Activated CD8-positive, alpha-beta memory T cell treated with anti-CD3 and anti-CD28 coated beads for 48 hours (primary cell): ENCODE measurements at places on chromosomes 3 and 15.

DNA sequence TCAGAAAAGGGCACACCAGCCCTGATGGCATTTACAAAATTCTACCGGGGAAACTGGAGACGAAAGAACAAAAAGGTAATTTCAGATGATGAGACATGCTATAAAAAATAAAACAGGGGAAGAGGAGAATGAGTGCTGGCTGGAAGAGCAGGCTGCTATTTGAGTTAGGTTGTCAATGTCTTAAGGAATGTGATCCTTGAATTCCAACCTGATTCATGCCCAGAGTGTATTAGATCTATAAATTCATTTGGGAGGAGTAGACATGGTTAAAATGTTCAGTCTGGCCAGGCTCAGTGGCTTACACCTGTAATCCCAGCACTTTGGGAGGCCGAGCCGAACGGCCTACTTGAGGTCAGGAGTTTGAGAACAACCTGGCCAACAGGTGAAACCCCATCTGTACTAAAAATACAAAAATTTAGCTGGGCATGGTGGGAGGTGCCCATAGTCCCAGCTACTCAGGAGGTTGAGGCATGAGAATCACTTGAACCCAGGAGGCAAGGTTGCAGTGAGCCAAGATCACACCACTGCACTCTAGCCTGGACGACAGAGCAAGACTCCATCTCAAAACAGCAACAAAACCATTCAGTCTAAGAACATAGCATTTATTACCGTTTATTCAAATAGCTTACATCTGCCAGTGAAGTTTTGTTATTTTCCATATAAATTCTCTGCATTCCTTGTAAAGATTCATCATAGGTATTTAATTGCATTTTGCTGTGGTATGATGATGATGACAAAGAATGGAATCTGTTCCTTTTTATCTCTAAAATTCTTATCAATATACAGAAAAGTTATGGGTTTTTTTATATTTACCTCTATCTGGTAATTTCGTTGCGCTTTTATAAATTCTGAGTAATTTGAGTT is 126.7 kb upstream of the NR2E3 start:
- DNase-seq, result no peak

DNA sequence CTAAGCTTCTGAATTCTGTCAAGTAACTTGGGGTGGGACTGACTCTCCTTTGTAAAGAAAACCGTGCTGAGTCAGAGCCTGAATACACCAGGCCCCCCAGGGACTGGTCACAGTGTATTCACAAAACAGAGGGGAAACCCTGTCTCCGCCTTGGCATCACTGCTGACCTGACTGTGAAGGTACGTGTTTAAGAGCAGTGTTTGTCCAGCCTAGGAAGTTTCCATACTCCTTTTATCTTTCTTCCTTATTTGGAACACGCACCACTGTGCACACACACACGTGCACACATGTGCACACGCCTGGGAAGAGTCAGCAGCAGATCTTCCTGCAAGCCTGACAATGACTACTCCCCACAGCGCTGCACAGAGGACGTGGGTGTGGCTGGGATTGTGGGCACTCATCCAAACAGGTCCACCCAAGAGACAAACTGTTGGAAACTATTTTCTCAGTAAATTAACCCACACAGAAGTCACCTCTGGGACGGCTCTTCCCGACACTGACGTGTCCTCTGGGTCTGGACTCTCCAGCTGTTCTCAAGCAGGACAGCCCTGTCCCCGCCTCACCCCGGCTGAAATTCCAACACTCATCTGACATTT is 87.7 kb downstream of the ATP10A start:
- DNase-seq, result no peak

DNA sequence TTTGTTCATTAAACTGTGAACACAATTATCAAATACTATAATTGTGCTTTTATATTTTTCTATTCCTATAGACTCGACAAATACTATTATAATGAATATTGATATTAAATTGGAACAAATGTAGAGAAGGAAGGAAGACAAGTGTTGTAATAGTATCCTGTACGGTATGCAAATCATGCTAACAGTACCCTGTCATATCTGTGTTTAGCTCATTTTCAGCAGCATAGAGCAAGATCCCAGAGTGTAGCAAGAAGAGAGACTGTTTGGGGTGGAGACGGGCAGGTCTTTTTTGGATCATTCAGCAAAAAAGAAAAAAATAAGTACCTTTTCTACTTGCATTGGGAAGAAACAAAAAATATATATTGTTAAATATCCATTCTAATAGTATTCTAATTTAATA is 224.1 kb downstream of the TPRG1 start:
- no peak for DNase-seq

- no peak for DNase-seq
Observed at GRCh38 chr15:29690765-29691475, 131.3 kb downstream of the TJP1 start.

- no peak for DNase-seq
Observed at GRCh38 chr15:81575436-81576123, 201.6 kb upstream of the TMC3 start.

- no peak for DNase-seq
Observed at GRCh38 chr15:90001062-90001682, at the start of gene ZNF710. TSS of gene ZNF710 (plus strand) at chr15:90001324. CDS start at chr15:90067138, 65,814 bp downstream.

GRCh38 chr3:17054982-17055343 is 170.2 kb downstream of the PLCL2 start:
- DNase-seq, result no peak

GRCh38 chr15:66461917-66462316 is 35.6 kb downstream of the SNAPC5 start:
- DNase-seq, result no peak

DNA sequence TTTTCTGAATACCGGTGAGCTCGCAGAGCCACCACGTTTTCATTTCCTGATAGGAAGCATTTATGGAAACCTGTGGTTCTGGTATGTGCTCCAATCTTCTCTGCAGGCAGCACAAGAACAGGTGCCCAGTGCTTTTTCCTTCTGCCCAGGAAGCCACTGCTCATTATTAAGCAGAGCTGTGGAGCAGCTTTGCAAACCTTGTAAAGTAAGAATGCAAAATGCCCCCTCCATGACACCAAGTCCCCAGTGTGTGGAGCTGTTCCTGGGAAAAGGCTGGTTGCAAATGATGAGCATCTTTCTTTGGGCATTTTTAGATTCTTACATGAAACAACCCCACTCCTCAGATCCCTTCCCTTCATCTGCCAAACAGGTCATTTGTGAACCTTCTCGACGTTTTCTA is 65.7 kb upstream of the MRPL3 start:
- DNase-seq, result no peak

DNA sequence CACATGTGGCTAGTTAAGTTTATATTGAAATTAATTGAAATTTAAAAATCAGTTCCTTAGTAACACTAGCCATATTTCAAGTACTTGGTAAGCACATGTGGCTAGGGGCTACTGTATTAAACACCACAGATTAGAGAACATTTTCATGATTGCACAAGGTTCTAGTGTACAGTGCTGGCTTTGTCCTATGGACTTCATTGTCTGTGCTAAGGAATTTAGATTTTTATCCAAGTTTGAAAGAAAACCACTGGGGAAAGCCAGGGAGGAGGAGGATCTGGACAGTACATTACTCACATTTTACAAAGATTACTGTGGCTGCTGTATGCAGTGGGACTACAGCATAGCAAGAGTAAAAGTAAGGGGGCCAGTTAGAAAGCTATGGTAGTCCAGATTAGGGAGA is 13.9 kb downstream of the STAC start:
- DNase-seq, result no peak

GRCh38 chr3:54445630-54446029 is 323.3 kb downstream of the CACNA2D3 start:
- no peak for DNase-seq

DNA sequence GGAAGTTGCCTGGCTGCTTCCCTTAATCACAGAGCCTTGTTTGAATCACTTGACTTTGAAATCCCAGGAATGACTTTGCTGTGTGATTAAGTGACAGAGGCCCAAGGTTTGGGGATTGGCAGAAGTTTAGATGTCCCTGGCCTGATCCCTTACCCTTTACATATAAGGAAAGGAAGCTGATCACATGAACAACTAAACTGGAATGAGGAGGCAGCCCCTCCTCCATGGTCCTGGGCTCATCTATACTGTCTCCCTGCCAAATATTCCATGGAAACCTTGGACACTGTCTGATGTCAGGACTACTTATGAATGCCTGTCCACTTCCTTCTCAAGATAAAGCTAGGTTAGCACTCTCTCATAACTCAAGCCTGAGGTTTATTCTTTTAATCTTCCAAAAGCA is 181.3 kb upstream of the CTDSPL start:
- no peak for DNase-seq

- DNase-seq, result no peak
Observed at GRCh38 chr3:121835465-121835801, 424 bp downstream of the EAF2 start.

DNA sequence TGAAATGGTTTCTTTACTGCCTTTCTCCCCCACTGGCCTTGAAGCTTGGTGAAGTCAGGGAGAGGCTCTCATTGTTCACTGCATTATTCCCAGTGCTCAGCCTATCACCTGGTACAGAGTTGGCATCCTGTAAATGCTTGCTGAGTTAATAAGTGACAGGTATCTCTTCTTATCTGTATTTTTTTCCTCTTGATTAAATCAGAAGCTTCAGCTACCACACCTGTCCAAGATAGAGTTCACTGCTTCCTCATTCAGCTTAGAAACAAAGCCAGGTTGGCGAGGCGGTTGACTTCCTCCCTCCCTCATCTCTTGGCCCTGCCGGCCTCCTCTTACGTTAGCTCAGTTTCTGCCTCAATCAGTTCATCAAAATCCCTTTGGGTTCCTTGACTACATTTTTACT is 142.8 kb downstream of the LIPC start:
- DNase-seq, result no peak

GRCh38 chr3:43022121-43022520 is 43.0 kb downstream of the GASK1A start:
- DNase-seq, result no peak

DNA sequence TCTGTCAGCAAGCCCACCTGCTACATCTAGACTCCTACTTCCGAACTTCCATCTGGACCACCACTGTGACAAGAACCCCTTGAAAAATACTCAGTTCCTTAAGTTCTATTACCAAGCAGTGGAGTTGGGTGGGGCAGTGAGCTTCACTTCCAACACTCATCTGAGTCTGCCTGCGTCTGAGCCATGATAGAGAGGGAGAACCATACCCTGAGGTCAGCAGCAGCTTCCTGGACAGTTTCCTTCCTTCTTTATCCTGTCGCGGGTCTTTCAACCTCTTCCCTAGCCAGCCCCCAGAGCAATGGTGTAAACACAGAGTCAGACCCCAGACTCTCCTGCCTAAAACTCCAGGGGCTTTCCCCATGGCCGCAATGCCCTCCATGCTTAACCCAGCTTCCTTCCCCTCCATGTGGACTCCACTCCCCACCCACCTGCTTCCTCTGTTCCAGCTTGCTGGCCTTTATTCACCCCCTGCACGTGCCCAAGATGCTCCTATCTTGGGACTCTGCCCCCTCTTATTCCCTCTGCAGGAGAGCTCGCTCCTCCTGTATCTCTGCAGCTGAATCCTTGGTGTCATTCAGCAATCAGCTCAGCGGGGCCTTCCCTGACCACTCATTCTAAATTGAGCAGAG is 211.2 kb downstream of the SHQ1 start:
- no peak for DNase-seq

- DNase-seq, result no peak
Observed at GRCh38 chr3:43865887-43866528, 175.3 kb downstream of the ABHD5 start.

- no peak for DNase-seq
Observed at GRCh38 chr3:46664188-46664970, 29.1 kb downstream of the ALS2CL start.

DNA sequence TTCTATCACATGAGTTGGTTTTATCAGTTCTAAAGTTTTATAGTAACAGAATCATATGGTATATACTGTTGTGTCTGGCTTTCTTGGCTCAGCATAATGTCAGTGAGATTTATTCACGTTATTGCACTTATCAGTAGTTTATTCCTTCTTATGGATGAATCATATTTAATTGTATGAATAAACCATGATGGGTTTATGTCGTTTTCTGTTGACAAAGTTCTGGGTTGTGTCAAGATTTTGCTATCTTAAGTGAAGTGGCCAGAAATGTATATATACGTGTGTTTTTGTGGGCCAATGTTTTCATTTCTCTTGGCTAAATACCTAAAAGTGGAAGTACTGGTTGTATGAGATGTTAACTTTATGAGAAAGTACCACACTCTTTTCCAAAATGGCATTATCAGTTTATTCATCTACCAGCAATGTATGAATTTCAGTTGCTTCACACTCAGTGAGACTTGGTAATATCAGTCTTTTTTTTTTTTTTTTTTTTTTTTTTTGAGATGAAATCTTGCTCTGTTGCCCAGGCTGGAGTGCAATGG is 112.4 kb upstream of the DCBLD2 start:
- DNase-seq, result no peak

- no peak for DNase-seq
Observed at GRCh38 chr3:152524198-152525140, 255.7 kb downstream of the MBNL1 start.

GRCh38 chr3:39707314-39707909 is 102.0 kb upstream of the MYRIP start:
- no peak for DNase-seq

- DNase-seq, result no peak
Observed at GRCh38 chr3:162956711-162957110, 1460.1 kb downstream of the OTOL1 start.

DNA sequence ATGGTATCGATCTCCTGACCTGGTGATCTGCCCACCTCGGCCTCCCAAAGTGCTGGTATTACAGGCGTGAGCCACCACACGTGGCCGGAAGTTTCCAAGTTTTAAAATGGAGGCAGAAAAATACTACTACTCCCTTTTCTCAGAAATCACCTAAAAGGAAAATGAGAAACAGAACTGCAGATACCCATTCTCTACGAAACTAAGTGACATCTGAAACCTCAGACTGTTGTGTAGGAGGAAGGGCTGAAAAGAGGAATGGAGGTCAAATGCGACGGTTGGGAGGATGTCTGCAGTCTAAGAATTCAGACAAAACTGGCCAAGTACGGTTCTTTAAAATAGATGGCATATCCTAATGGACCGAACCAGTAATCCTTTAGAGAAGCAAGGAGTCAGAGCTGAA is 24.1 kb downstream of the WDR48 start:
- no peak for DNase-seq

GRCh38 chr3:99541181-99541580 is 97.2 kb upstream of the COL8A1 start:
- no peak for DNase-seq

GRCh38 chr3:168249205-168249549 is 153.5 kb upstream of the GOLIM4 start:
- no peak for DNase-seq

DNA sequence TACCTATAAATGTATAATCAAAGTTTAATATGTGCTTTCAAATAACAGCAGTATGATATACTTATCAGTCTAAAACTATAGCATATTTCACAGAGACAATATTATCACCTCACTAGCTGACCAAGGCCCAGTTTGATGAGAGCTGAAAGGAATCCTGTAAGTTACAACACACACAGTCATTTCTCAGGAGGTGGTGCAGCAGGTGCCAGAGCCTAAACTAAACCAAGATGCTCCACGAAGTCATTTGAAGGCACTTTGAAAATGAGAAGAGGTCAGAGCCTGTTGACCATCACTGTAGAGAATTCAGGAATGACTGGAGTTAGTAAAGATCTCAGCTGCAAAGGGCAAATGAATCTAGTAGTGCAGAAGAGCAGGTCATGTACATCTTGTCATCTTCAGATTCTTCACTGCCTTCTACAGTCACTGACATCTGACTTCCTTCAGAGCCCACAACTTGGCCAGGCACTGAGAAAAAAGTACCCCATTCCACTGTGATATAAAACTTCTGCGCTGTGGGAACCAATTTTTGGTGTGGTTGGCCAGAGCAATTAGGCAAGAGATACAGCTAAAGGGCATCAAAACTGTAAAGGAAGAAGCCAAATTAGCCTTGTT is 7.9 kb downstream of the GBE1 start:
- no peak for DNase-seq
